ENCODE measurements at places on chromosomes 11 and 22.
A peak's percentile ranks its signal among the peaks of the same experiment; 100 is the strongest.

DNA sequence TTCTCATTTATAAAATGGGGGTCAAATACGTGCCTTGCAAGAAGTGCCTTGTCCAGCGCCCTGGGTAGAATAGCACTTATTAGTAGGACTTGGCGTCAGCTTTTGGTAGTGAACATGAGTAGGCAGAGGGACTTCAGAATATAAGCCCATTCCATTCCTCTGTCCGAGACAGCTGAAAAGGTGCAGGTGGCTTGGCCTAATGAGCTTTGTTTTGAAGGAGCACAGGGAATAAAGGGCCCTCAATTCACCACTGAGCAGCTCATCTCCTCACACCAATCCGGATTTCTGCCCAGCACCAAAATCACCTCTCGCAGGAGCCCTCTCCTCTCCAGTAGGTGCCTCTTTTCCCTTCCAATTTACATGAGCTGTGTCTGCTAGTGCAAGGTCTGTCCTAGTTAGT, 91.2 kb downstream of the DSCAML1 start:
- no peak for ATAC-seq

DNA sequence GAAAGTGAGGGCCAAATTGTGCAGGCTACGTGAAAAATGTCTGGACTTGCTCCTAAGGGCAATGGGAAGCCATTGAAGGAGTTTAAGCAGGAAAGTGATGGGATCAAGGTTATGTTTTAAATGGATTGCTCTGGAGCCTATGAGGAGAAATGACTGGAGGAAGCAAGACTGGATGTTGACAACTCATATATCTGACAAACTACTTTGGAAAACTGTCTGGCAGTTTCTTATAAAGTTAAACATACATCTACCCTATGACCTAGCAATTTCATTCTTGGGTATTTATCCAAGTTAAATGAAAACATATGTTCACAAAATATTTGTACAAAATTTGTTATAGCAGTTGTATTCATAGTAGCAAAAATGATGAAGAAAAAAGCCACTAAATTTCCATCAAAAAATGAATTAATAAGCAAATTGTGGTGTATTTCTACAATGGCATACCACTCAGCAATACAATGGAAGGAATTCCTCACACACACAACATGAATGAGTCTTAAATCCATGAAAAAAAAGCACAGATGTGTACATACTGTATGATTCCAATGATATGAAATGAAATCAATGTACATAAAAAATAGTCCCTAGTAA, 24.1 kb downstream of the FZD4 start:
- ATAC-seq, result no peak

- peak; percentile 3 for ATAC-seq
These were observed 468 bp downstream of the ZDHHC8 start for GRCh38 chr22:20131859-20132685.

DNA sequence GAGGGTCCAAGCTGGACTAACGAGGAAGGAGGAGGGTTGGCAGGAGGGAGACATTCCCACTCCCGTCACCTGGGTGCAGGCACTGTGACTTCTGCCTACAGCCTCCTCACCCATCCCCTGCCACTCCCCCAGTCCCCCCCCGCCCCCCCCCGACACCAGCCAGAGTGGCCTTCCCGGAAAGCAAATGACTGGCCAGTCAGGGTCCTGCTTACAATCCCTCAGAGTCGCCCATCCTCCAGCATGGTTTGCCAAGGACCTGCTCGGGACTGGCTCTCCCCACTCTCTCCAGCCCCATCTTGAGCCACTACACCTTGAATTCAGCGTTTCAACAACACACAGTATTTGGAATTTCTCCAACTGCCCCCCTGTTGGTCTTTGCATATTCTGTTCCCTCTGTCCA, 59.6 kb downstream of the THAP12 start:
- no peak for ATAC-seq

GRCh38 chr11:48675945-48676344, 187.4 kb downstream of the OR4A47 start:
- ATAC-seq, result no peak

- no peak for ATAC-seq
These were observed 968.1 kb downstream of the LRRC4C start for GRCh38 chr11:40491341-40491740.

DNA sequence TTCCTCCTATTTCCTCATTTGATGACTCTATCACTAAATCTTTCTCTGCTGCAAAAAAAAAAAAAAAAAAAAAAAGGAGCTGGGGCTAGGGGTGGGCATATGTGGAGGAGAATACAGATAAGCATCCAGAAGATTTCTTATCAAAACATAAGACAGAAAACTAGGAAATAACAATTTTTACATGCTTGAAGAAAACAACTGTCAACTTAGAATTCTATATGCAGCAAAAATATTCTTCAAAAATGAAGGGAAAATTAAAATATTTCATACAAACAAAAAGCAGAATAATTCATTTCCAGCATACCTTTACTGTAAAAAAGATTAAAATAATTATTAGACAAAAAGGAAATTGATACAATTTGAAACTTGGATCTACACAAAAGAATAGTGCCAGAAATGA, 38.7 kb downstream of the GDPD4 start:
- no peak for ATAC-seq

DNA sequence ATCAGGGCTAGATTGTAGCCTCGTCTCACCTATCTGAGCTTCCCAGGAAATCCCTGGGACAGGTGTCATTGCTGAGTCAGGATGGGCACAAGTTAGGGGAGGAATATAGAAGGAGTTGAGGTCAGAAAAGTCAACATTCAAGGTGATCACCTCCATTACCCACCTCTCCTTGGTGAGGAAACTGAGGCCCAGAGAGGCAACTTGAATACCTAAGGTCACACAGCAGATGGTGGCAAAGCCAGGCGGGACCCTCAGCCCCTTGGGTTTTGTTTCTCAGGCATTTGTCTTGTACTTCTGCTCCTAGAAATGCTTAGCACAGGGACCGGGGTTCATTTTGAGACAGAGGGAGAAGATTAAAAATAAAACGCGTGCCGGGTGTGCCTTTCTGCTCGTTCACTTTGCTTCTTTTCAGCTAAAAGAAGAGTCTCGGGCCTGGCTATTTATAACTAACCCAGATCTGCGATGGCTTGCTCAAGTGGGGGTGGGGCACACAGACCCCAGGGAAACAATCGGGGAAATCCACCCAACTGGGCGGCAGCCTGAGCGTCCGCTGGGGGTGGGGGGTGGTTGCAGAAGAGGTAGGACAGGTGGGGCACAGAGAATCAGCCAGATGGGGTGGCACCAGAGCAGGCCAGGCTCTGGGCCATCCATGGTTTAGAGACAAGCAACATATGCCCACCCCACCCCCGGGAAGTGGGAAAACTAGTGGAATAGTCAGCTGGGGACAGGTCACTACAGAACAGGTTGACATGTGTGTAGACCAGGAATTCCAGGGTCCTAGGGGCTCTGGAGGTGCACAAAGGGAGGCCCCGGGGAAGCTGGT, 3.9 kb upstream of the GNAZ start:
- no peak for ATAC-seq

- ATAC-seq, result no peak
These were observed 41.7 kb upstream of the PLET1 start for GRCh38 chr11:112302226-112302868.

Measured in esophagus mucosa (tissue), 1 donor.